ENCODE measurements at places on chromosomes 3 and 15. TPM values are rescaled to one million over a fixed set of nuclear protein-coding genes. Genes with fewer than 3 reads are reported as not detected.

GRCh38 chr15:94243418-94243817 lies 12.1 kb downstream of the MCTP2 start:
- no peak for DNase-seq

GRCh38 chr3:36362973-36363372 lies 17.3 kb upstream of the STAC start:
- DNase-seq = no peak

- peak; percentile 70 for DNase-seq
Measured at GRCh38 chr3:173584093-173584837, 186.7 kb downstream of the NLGN1 start.

GRCh38 chr3:82055792-82056191 lies 294.3 kb upstream of the GBE1 start:
- no peak for DNase-seq

- no peak for DNase-seq
Measured at GRCh38 chr3:154071146-154071545, 50.0 kb upstream of the ARHGEF26 start.

- DNase-seq = no peak
Measured at GRCh38 chr3:84965141-84965540, 6.4 kb downstream of the CADM2 start.

GRCh38 chr15:99437315-99438223 lies 128.2 kb upstream of the MEF2A start:
- DNase-seq = no peak

GRCh38 chr15:34011481-34011880 lies 27.5 kb downstream of the AVEN start:
- no peak for DNase-seq

DNA sequence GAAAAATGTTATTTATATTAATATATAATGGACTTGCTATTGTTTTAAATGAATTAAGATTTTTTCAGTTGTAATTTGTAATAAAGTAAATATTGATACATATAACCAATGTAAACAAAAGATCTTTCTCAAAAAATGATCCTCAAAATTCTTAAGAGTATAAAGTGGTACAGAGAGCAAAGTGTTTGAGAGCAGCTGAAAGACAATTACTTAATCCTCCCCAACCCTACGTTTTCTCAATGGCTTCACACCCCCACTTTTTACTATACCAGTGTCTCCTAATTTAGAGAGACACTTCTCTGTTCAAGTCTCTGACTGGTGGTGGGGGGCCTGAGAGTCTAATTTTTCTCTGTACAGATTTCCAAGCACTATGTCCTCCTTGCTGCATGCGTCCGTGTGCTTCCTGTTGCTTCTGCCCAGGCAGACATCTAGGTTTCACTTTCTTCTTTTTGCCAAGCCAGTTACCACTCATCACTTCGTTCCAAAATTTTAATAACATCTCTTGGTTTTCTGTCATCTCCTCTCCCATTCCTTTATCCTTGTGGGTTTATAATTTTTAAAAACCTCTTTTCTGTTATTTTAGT lies 276.3 kb upstream of the DNAJC19 start:
- no peak for DNase-seq

The SLC22A14 gene
- 0.24 TPM for polyA plus RNA-seq

The ROPN1 gene
- 0.31 TPM for polyA plus RNA-seq

The SUSD5 gene
- 3.1 TPM for polyA plus RNA-seq

The VGLL3 gene
- 20.8 TPM for polyA plus RNA-seq

The GRIP2 gene
- polyA plus RNA-seq = 1.2 TPM

The SLITRK3 gene
- 0.03 TPM for polyA plus RNA-seq

The LRRN1 gene
- polyA plus RNA-seq = 23.3 TPM

The IGF2BP2 gene
- 68.6 TPM for polyA plus RNA-seq
